ENCODE measurements at places on chromosomes 11 and 22.
A peak's percentile ranks its signal among the peaks of the same experiment; 100 is the strongest.

- DNase-seq, result no peak
Measured at GRCh38 chr11:101357771-101358170, 226.0 kb downstream of the TRPC6 start.

DNA sequence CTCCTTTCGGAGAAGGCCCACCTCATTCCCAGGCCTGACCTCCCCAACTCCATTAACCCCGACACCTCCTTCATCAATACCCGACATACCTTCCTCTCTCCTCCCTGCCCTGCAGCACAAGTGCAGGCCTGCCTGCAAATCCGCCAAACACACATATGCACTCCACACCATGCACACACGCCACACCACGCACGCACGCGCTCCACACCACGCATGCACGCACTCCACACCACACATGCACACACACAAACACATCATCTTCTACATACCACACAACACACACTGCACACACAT, 629.6 kb downstream of the TBC1D22A start:
- DNase-seq, result no peak

DNA sequence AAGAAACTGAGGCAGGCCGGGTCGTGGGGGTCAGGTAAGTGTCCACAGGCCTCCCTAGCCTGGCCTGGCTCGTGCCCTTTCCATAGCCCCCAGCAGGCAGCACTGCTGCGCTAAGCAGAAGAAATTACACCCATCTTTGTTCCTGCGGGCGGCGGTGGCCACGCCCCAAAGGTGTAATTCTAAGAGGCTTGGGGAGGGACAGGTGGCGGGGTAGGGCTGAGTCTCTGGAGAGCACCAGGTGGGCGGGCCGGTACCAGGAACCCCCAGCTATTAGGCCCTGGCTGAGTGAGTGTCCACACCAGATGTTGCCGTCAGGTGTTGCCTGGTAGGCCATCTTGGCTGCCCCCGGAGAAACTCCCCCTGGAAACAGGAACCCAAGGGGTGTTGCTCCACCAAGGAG, 12.3 kb upstream of the ARAP1 start:
- DNase-seq, result no peak

- no peak for DNase-seq
Measured at GRCh38 chr11:86500500-86501140, 125.9 kb downstream of the CCDC81 start.

DNA sequence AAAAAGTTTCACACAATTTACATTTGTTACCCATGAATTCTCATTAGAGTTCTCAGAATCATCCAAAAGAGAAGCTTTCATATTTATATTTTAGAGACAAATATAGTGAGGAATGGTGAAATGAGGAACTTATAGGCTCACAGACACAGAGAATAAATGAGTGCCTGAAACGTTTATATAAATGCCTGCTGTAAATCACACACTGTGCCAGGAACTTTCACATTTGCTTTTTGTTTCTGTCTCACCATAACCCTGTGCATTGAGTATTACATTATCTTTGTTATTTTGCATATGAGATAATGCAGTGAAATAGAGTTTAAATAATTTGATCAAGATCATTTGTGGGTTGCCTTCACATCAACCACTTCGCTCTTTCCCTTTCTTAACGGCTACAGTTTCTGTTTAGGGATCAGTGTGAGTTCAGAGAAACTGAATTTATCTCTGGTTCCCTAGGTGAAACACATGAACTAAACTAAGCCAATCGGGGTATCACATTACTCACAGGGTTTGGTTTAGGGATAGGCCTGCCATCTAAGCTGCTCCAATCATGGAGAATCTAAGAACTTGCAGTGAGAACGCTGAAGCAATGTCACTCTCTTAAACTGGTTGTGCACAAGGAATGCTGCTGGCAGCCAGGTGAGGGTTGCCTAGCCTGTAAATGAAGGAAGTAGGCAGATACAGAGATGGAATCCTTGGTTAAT, 1339.2 kb upstream of the TENM4 start:
- no peak for DNase-seq

- no peak for DNase-seq
Measured at GRCh38 chr11:34651551-34651950, 30.7 kb downstream of the EHF start.

DNA sequence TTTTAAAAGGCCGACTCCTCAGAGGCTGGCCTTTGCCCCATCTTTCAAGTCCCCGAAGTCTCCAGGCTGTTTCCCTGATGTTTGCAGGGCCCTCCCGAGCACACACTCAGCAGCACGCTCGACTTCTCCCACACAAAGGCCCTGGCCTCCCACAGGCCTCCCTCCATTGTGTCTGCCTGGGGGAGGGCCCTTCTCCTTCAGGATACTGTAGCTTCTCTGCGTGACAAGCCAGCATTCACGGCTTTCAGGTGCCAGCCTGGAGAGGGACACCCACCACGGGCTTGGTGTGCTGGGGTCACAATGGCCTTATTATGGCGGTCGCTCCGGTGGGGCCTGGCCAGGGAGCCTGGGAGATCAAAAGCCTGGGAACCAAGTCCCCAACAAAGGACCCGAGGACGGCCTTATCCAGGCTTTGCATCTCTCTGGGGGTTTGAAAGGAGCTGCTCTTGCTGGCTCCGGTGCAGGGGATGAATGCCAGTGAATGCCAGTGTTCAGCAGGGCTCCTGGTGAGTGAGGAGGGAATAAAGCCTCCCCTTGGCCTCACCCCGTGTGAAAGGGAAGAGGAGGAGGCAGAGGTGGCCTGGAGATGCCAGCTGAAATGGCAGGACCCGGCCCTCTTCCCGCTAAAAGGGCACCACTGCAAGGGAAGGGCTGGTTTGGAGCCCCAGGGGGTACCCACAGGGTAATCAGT, 55.0 kb downstream of the TRAF6 start:
- no peak for DNase-seq

GRCh38 chr22:25064894-25065560, 112.5 kb downstream of the KIAA1671 start:
- no peak for DNase-seq

DNA sequence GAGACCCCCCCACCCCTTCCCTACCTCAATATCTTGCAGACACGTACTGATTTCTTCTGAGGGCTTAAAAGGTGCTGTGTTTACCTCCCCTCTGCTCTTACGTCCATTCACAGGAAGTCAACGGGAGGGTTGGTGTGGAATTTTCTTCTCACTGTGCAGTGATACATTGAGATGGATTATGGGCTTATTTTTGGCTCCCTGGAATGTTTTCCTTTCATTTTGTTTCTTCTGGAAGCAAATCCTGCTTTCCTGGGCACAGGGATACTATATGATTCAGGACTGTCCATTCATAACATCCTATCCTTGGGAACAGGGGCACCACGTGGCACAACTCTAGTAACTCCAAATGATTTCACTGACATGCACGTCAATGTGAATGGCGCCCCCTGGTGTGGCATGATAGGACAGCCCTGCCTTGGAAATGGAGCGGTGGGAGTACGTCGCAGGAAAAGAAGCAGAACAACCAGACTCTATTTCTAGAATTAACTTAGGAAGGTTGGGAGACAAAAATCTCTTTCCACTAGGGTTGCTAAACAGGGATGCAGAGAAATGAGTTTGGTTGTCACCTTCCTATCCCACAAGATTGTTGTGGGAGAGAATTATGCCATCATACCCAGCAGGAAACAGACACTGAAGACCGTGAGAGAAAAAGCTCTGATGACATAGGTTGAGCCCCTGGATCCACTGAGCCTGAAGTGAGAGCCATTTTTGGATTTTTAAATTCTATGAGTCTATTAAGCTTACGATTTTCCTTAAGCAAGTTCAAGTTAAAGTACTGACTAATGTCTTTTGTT, 146.5 kb upstream of the RAG2 start:
- DNase-seq, result peak; percentile 34

Measured in GM10248 (cell line).